ENCODE measurements at places on chromosomes 5 and 9.

GRCh38 chr5:176787676-176788075, 22.7 kb upstream of the UNC5A start:
- no peak for DNase-seq

GRCh38 chr5:176401281-176402205, 13.0 kb downstream of the HIGD2A start:
- DNase-seq: no peak

GRCh38 chr5:123585871-123586270, 73.9 kb downstream of the CSNK1G3 start:
- no peak for DNase-seq

DNA sequence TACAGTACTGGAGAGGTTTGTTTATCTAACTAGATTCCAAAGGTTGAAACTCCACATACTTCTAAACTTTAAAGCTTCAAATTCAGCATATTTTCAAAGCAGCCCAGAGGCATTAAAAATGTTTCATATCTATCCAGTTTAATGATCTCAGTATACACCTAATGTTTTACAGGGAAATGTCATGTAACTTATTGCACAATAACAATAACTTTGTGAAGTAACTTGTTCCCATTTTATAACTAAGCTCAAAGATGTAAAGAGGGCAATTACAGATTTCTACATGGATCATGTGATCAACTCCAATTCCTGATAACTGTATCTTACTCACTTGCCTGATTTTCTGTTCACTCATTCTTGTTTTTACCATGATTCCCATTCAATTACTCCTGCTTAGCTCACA, 610.0 kb downstream of the TAF11L14 start:
- DNase-seq: no peak

DNA sequence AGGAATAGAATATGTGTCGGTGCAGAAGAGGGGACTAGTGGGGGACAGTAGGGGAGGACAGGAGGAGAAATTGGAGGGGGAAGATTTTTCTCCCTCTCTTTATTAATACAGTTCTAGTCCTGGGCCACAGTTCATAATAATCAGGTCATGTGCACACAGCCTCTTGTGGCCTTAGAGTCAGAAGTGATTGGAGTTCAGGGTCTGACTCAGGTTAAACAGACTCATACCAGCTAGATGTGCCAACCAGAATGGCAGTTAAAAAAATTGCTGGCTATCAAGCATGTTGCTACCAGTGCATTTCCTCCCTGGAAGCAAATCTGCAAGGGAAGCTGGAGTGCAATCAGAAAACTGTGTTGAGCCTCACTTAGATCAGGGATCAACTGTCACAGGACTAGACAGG, 132.7 kb upstream of the MAP1B start:
- no peak for DNase-seq

- DNase-seq: no peak
Measured at GRCh38 chr5:148760945-148761638, 65.3 kb upstream of the ADRB2 start.

DNA sequence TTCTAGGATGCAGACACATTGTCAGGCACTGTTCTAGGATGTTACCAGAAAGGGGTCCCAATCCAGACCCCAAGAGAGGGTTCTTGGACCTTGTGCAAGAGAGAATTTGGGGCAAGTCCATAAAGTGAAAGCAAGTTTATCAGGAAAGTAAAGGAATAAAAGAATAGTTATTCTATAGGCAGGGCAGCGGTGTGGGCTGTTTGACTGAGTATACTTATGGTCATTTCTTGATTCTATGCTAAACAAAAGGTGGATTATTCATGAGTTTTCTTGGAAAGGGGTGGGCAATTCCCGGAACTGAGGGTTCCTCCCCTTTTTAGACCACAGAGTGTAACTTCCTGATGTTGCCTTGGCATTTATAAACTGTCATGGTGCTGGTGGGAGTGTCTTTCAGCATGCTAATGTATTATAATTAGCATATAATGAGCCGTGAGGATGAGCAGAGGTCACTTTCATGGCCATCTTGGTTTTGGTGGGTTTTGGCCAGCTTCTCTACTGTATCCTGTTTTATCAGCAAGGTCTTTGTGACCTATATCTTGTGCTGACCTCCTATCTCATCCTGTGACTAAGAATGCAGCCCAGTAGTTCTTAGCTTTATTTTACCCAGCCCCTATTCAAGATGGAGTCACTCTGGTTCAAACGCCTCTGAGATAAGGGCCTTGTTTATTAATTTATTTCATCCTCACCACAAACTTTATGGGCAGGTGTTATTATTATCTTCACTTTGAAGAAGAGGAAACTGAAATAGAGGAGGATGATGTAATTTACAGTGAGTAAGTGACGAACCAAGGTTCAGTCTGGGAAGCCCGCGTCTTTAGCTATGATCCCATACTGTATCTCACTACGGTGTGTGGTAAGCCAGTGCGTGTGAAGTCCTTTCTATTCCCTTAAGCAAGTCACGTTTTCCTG, 186.0 kb upstream of the KLF4 start:
- DNase-seq: no peak

- no peak for DNase-seq
Measured at GRCh38 chr5:137954131-137954879, 65.0 kb downstream of the PKD2L2 start.

- DNase-seq: no peak
Measured at GRCh38 chr5:7494481-7495130, 98.7 kb downstream of the ADCY2 start.

GRCh38 chr5:78235289-78235688, 59.2 kb downstream of the AP3B1 start:
- no peak for DNase-seq

- no peak for DNase-seq
Measured at GRCh38 chr5:180463916-180464602, 30.1 kb upstream of the CNOT6 start.
